BJ (cell line): ENCODE measurements at places on chromosomes 4 and X.

GRCh38 chrX:46844913-46845312 is 8.1 kb downstream of the RP2 start:
- no peak for DNase-seq

DNA sequence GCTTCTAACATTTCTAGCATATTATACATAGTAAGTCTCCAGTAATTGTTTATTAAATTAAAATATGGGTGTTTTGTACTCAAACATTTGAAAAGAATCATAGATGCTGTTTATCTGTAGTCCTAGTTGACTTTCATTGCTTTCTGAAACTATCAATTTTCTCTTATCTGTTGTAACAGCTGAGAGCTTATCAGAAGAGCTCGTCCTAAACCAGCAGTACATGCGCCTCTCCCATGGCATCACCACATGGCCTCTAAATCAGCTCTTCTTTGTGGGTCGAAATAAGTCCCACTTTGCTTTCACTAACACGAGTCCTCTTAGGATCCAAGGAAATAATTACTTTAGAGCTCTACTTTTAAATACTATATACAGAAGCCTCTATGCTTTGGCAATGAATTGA is 55.1 kb downstream of the PPP3CA start:
- DNase-seq = no peak

DNA sequence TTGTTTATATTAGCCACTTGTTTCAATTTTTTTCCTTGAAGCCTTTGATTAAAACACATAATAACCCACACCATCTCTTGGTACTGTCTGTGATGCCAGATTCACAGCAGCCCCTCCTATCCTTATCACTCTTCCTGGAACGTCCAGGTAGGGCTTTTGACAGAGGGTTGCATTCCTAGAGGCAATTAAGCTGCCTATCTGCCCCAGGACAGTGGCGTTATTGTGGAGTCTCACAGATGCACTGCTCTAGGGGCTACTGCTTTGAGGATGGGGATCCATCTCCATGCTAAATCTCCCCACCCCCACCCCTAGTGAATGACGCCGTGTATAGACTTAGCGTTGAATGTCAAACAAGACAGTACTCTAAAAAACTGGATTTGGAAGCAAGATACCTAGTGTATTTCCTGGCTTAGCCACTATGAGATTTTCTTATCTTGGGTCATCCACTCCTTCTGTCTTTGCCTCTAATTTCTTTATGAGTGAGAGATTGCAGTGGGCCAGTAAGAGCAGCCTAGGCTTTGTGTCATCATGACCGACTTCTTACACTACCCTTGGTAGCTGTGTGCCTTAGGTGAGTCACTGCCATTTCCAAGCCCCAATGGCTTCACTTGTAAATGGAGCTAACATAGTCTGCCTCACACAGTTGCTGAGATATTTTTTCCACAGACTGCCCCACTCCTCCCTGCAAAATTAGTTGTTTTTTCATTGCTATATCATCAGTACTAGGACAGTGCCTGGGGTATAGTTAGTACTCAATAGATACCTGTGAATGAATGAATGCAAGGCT is 90.9 kb downstream of the EGF start:
- DNase-seq = no peak

GRCh38 chr4:108586778-108587177 is 33.6 kb upstream of the RPL34 start:
- no peak for DNase-seq

DNA sequence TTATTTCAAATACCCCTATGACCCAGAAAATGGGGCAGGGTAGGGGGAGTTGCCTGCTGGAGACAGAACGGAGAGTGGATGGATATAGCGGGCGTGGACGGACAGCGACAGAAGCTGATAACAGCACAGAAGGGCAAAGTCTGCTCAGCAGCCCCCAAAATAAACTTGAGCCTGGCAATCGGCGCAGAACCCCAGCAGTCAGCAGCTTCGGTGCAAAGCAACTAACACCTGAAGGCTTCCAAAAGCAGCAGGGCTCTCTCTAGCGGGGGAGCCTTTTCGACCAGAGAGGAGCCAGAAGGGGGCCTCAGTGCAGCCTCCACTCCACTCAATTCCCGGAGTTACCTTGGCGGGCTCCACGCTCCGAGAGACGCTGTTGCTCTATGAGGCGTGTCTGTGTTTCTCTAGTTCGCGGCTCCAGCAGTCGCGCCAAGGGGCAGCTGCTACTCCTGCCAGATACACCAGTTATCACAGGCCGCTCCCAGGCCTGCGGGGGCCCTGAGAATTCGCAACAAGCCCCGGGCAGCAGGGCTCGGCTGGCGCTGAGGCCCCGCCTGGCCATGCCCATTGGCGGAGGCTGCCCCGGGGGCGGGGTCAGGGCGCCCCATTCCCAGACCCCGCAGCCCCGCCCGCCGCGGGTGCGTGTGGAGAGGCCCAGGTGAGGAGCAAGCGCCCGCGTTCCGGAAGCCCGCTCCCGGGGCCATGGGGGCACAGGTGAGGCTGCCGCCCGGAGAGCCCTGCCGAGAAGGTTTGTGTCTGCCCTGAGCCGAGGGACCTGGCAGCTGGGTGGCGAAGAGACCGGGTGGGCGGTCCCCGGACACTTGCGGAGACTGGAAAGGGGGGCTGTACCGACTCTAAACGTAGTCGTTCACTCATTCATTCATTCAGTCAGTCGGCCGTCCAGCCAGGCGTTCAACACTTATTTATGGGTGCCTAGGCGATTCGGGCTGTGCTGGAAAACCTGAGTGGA is at the start of the genes CNGA1 and NIPAL1:
CNGA1 (minus strand) TSS at position 541 of the 967 bp plus-strand sequence. CDS start 63,992 bp downstream, outside the sequence.
NIPAL1 (plus strand) TSS at position 632 of the 967 bp plus-strand sequence; CDS start at position 700, 68 bp downstream.
- DNase-seq = no peak

- peak; percentile 93 for DNase-seq
These were observed 22.5 kb upstream of the MYOZ2 start for GRCh38 chr4:119113033-119113655.

DNA sequence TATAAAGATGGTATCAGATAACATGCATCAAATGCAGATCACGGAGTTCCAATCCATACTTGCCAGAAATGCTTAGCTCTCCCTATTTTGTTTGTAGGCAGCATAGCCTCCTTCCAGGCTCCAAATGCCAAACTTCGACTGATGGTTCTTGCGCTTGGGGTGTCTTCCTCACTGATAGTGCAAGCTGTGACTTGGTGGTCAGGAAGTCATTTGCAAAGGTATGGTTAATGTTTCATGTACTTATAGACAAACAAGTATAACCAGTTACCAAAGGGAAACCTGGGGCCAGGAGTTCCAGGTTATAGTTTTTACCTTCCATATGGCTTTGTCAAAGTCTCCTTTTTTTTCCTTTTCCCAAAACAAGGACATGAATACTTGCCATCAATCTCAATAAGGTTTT is 5.3 kb downstream of the CWH43 start:
- no peak for DNase-seq
